Activated CD4-positive, CD25-positive, alpha-beta regulatory T cell (primary cell): ENCODE measurements at places on chromosomes 7 and 10.

GRCh38 chr10:7773845-7774801 is 13.7 kb downstream of the KIN start:
- no peak for DNase-seq

GRCh38 chr7:27242154-27242553 is 448 bp upstream of the EVX1 start:
- DNase-seq = no peak

GRCh38 chr10:76543655-76544054 is 1094.0 kb downstream of the KCNMA1 start:
- no peak for DNase-seq

GRCh38 chr10:116270771-116271592 is 2.0 kb downstream of the GFRA1 start:
- no peak for DNase-seq

GRCh38 chr7:46854958-46855473 is 726.9 kb downstream of the TNS3 start:
- no peak for DNase-seq

DNA sequence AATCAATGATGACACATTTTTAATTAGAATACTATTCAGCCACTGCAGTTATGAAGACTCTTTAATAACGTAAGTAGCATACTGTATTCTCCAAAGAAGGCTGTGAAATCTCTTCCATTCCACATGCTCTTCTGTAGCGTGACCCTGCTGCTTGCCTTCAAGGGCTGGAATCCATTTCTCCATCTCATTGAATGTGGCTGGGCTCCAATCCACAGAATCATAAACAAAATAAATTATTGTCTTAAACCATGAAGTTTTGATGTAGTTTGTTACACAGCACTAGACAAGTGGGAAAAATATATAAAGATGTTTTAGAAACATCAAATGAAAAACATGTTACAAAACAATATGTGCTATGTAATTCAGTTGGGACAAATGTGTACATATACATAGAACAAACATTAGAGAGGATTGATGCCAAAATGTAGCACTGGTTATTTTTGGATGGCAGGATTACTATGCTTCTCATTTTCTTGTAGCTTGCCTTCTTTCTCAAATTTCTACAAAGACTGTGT is 410.8 kb upstream of the PODXL start:
- DNase-seq = no peak

DNA sequence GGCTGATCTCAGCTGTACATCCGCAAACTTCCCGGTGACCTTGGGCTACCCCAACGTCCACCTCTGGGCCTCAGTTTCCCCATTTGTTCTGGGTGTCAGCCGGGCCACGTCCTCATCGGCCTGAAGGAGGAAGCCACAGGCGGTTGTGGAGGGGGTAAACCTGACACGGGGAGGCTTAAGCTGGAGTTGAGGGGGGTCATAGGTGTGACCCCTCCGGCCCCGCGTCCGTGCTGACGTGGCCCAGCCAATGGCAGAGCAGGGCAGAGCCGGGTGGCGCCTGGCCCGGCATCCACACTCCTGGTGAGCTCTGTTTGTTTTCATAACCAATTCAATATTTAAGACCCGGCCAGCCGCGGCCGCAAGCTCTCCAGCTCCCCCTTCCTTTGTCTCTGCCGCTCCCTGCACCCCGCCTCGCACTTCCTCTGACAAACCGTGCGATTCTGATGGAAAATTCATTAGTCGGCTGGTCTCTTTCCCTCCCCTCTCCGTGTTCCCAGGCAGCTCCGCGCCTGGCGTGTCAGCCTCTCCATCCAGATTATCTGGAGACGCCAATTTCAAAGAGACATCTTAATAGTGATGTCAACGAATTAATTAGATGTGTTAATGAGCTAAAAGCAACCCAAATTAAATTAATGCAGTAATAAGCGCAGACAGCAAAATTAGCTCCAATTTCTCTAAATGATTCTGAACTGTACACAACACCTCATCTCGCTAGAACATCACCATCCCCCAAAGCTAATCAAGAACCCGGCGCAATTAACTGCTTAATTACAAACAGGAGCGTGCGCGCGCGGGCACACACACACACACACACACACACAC is 55.4 kb downstream of the MICALL2 start:
- no peak for DNase-seq

DNA sequence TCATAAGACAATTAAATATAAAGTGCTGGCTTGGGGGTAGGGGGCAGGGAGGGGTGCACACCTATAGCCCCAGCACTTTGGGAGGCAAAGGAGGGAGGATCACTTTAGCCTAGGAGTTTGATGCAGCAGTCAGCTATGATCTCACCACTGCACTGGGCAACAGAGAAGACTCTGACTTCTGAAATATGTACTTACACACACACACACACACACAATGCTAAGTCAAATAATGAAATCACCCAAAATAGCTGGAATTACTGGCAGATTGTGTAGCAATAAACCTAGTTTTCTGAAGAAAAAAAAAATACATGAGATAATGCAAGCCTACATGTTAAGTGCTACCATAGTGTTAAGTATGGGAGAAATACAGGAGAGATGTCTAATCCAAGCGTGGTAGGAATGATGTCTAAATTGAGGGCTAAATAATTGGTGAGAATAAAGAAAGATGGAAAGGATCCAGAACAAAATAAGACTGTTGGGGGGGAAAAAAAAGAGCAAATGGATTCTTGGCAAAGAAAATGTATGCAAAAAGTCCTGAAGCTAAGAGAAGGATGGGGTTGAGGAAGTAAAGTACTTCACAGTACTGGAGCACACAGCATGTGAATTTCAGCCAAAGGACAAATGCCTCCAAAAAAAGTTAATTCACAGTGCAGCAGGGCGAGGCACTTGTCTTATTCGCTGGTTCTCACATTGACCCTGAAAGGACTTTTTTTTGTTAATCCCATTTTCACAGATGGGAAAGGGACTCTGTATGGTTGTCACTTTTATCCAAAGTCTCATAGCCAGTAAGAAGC is 73.9 kb downstream of the IGF2BP3 start:
- no peak for DNase-seq

DNA sequence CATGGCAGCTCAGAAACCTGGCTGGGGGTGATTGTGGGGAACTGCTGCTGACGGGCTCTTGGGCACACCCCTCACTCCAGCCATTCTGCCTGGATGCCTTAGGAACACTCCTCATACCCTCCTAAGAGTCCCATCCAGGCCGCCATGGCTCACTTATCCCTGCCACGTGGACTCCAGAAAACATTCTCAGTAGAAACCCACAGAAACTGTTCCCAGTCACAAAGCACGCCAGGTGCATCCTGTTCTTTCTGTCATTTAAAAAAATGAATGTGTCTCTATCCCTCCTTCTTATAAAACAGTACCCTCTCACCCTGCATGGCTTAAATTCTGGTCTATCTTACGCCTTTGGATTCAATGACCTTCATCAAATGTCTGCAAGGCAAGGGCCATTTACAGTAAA is 177.7 kb downstream of the CUX1 start:
- DNase-seq = no peak

GRCh38 chr7:101120315-101120714 is 6.6 kb upstream of the SERPINE1 start:
- DNase-seq = no peak

DNA sequence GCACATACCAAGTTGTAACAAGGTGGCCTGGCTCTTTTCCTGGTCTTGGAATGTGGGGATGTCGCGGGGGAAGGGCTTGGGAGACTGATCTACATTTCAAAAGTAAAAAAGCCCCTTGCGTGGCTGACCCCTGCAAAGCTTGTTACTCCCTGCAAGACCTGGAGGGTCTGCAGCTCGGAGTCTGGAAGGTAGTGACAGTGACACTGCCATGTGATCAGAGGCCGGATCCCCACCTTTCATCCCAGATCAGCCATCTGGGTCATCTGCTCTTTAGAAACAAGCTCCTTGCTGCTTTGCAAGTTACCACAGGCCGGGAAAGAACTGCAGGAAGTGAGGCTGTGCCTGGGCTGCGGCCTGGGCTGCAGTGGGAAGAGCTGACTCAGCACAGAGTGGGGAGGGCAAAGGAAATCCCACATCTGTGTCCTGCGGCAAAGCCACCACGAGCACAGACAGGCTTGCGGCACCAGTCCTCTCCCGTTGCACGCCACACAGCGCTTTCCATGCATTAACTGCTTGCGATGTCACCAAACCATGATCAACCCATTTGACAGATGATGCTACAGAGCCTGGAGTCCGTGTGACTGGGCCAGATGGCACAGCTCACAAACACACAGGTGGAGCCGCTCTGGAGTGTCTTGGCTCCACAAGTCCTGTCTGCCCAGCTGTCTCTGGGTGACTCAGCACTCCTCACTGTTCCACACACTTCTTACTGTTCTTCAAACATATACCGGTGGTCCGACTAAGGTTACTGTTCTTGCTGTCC is 97.7 kb downstream of the SH3PXD2A start:
- no peak for DNase-seq

- no peak for DNase-seq
These were observed 2.5 kb downstream of the LBX1 start for GRCh38 chr10:101226491-101227428.

DNA sequence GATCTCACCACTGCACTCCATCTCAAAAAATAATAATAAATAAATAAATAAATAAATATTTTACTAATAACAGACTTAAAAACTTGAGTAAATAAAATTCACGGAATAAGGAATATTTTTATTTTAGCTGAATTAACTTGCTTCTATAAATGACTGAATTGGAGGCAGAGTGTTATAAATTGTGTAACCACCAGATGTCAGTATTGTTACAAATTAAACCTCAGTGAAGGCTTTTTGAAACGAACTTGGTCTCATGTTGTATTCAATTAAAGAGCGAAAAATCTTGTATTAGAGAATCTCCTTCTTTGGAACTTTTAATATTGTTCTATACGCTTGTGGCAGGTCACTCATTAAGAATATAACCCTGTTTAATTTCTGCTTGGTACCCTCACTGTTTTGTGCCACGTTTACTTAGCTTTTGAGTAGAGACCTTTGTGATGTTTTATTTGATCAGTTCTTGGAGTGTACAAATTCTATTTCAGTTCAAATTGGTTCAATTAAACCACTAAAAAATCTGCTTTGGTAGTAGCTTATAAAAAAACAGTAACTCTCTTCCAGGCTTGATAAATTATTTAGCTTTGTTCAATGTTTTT is 45.6 kb upstream of the SCIN start:
- DNase-seq = no peak

- no peak for DNase-seq
These were observed 105.8 kb downstream of the TRRAP start for GRCh38 chr7:98984126-98984525.

- no peak for DNase-seq
These were observed 11.0 kb upstream of the DNTT start for GRCh38 chr10:96292971-96293920.

GRCh38 chr10:5949009-5949759 is 28.2 kb downstream of the IL15RA start:
- no peak for DNase-seq

- DNase-seq = no peak
These were observed 41.6 kb upstream of the MET start for GRCh38 chr7:116630357-116630756.

GRCh38 chr10:103711351-103711994 is 143.9 kb downstream of the SH3PXD2A start:
- no peak for DNase-seq

GRCh38 chr7:4058158-4058557 is 623.9 kb upstream of the FOXK1 start:
- no peak for DNase-seq

- no peak for DNase-seq
These were observed 38.3 kb downstream of the CADPS2 start for GRCh38 chr7:122847871-122848473.

- DNase-seq = no peak
These were observed 139.8 kb upstream of the NAMPT start for GRCh38 chr7:106424476-106425016.

DNA sequence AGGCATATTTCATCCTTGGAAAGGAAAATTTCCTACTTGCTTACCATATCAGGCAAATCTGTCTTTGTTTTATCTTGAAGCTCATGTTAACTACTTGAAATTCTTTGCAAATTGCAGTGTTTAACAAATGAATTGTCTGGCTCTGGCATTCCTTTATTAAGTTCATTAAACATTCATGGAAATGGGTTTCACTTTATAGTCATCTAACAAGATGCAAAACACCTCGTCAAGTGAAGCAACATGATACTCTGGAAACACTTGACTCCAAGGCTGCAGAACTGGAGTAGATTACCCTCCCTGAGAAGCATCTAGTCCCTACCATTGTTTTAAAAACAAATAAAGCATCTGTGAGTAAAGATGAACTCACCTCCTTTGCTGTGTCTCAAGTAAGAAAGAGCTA is 1086.9 kb downstream of the NRG3 start:
- no peak for DNase-seq

- DNase-seq = no peak
These were observed 804 bp downstream of the TMEM106B start for GRCh38 chr7:12211711-12212485.

DNA sequence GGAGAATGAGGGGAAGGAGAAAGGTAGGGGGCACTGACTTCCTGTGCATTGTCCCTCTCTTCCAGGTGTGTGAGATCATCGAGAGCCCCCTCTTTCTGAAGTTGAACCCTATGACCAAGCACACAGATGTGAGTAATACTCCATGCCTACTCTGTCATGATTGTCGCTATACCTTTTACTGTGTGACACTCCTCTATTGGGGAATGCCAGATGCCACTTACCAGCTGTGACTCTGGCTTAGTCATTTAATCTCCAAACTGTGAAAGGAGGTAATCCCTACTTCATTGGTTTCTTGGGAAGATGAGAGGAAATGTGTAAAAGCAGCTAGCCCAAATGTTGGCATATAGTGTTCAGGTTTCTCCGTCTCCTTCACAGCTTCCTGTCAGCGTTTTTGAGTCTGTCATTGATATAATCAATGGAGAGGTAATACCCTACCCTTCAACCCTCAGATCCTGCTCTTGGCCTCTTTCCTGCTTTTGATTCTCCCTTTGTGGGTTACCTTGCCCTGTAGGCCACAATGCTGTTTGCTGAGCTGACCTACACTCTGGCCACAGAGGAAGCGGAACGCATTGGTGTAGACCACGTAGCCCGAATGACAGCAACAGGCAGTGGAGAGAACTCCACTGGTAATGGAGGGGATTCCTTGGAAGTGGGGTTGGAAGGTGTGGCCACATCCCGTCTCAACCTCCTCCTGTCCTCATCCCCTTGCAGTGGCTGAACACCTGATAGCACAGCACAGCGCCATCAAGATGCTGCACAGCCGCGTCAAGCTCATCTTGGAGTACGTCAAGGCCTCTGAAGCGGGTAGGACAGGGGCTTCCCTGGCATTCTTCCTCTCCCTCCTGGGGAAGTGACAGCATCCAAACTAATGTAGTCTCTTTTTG is 2.0 kb downstream of the COPS6 start:
- no peak for DNase-seq

GRCh38 chr7:44305564-44306507 is 19.6 kb downstream of the CAMK2B start:
- no peak for DNase-seq
